ENCODE measurements at places on chromosomes 2 and 18. TPM values are rescaled to one million over a fixed set of nuclear protein-coding genes. Genes with fewer than 3 reads are reported as not detected.

- DNase-seq, result no peak
Measured at GRCh38 chr2:53230691-53231090, 536.9 kb upstream of the CHAC2 start.

GRCh38 chr18:46046126-46046525 is 25.9 kb downstream of the PSTPIP2 start:
- no peak for DNase-seq

GRCh38 chr2:10581021-10581420 is 108.8 kb downstream of the NOL10 start:
- no peak for DNase-seq

Gene TMBIM1
- total RNA-seq, result 370 TPM

Gene RUFY4
- not detected for total RNA-seq

Gene SIX3
- total RNA-seq, result not detected

Gene ASXL3
- 0.10 TPM for total RNA-seq

Gene NEU2
- 6.2 TPM for total RNA-seq

DNA sequence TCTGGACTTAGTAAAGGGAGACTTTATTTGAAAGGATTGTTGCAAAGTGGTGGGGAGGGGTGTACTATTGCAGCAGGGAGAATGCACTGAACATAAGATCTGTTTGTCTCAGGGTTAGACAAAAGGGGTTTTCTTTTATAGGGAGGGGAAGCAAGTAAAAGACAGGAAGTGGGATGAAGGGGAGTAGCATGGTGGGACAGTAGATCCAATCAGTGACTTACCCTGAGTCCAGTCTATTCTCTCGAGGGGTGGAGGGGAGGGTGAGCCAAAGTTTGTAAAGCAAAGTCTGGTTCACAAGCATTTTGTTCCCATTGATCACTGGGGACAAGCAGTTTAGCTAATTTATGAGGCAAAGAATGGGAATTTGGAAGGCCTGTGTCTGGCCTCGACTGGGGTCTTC is 35.0 kb upstream of the CYP27C1 start:
- DNase-seq, result no peak

Gene SP140L
- total RNA-seq, result 0.98 TPM

Gene KYNU
- total RNA-seq, result 3.9 TPM

Gene LONRF2
- total RNA-seq, result 1.9 TPM

Gene PROM2
- total RNA-seq, result 166 TPM

Gene ING5
- 94.9 TPM for total RNA-seq

Gene PRADC1
- total RNA-seq, result 7.4 TPM

Gene GCG
- not detected for total RNA-seq

DNA sequence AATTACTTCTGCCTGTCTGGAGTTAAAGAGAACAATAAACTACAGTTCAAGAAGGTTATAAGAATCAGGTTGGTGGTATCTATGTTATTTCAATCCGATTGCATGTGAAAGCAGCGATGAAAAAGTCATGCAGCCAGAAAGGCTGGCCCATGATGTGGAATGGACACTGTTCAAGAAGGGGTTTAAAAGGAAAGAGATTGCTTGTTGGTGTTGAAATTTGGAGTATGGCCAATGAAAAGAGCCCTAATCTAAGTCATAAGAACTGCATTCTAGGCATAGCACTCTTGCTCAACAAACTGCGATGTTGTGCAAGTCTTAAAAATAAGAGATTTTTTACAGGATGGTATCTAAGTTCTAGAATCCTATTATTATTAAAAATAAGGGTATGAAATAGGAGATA is 61.3 kb downstream of the EFEMP1 start:
- DNase-seq, result no peak

DNA sequence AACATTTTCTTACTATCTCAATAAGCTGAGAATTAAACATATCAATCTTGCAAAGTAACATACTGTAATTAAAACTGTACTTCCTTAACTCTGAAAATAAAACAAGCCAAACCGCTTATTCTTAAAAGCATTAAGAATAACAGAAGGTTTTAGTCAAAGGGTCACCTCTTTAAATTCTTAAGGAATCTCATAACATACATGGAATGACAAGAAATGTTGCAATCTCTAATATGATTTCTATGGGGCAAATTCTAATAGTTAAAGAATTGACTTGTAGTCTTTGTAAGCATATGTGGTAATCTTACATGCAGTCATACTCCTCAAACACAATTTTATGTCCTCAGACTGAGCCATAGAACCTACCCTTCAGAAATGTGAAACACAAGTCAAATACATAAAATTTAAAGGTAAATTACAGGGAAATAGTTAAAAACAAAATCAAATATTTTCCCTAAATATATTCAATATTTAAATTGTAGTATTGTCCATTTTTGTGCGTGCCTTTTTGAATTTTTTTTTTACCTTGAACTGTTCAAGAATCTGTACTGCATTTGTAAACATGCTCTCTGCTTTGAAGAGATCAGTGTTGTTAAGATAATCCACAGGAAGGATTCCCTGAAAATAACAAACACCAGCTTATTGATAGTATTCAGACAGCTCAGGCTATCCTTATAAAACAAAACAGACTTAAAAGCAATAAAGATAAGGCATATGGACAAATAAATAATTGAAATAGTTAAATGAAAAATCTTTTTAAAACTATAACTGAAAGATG is 48.2 kb downstream of the PIGN start:
- DNase-seq, result no peak

DNA sequence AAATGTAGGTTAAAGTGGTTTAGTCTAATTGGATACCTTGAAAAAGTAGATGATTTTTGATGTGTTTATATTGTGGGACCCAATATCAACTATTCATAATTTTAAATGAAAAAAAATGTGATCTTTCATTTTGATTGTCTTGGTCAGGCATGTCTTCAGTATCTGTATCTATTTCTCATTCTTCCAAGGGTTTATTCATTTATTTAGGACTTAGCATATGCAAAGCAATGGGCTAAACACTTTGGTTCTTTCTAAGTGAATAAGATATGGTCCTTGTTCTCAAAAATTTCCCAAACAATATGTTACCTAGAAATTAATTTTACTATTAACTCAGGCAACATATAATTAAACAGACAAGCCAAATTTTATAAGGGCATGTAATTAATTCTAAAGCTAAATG is 49.1 kb downstream of the CSRNP3 start:
- no peak for DNase-seq

Gene CPLX4
- total RNA-seq, result not detected

GRCh38 chr18:65592435-65592834 is 158.4 kb upstream of the CDH7 start:
- DNase-seq, result no peak

Gene EML4
- 38.9 TPM for total RNA-seq

Gene PSMA8
- not detected for total RNA-seq

- DNase-seq, result no peak
Measured at GRCh38 chr2:109272461-109272860, 143.5 kb downstream of the SH3RF3 start.
